ENCODE measurements at places on chromosomes 4 and X.

DNA sequence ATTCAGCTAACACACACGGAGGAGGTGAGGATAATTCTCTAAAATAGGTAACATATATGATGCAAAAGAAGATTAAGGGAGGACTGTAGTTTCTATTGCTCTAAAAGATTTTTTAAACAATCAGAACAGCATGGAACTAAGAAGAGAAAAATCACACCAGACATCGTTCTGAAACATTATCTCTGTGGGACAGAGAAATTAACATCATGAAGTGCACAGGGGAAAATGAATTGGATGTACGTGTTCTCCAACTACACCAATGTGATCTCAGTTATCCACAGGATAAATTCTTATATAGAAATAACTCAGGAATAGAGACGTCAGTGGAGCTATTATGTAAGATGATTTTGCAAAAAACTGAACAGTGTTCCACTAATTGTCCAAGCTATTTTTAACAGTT lies 614.1 kb upstream of the HS3ST1 start:
- DNase-seq, result no peak

GRCh38 chr4:106852426-106852825 lies 183.7 kb downstream of the DKK2 start:
- no peak for DNase-seq

DNA sequence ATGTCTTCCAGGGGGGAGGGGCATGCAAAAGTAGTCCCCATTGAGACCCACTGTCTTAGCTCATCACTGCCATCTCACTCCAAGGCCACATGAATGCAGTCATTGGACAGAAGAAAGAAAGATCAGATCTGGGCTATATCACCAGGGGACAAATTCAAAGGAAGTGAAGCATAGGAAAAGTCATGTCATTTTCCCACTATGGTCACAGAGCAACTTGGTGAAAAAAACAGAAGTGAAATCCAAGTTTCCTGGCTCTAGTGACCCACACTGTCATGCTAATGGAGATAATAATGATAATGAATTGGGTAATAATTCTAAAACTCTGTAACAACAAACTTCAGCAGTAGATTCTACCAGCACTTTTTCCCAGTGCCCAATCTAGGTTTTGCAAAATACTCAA lies 9.9 kb downstream of the LHFPL1 start:
- no peak for DNase-seq

DNA sequence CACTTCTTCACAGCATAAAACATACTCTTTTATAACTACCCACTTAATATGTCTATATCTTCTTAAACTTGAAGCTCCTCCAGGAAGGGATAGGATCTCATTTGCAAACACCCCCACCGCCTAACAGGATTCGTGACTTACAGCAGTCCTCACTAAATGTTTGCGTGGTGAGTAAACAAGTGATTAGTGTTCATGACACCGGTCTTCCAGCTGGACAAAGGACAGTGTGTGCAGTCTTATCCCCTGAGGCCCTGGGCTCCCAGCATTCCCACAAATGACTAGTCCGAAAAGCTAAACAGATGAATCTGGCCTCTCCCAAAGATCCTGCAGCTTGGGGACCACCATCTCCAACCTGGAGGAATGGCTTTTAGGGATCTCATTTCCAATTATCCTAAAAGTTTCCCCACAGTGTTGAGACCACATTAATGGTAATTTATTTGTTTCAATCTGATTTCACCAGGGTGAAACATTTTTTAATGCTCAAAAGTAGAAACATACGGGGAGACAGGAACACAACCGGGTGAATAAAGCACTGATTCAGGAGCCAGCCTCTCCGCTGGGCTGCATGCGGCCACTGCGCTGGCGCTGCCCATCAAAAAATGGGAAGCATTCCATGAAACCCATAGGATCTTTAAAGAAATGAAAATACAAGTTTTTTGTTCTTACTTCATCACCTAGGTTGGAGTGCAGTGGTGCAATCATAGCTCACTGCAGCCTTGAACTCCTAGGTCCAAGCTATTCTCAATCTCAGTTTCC lies 69.2 kb downstream of the HADH start:
- DNase-seq, result no peak

DNA sequence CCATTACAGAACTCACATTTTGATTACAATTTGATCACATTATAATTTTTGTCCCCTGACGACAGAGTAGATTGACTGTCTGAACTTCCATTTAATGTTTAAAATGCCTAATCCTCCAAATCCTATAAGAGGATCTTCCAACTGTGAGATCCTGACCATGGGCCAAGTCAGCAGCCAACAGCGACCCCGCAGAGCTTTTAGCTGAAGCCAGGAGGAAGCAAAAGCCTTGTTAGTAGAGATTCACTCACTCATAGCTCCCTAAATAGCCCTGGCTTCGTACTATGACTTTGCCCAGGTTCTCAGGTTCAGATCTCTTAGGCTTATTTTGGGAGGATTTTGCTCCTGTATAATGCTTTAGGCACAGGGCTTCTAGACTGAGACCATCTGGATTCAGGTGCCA lies 413.1 kb downstream of the NKX6-1 start:
- DNase-seq, result no peak

- no peak for DNase-seq
Measured at GRCh38 chrX:111322231-111322855, 52.1 kb upstream of the CAPN6 start.

GRCh38 chr4:102534845-102535244 lies 33.7 kb downstream of the NFKB1 start:
- no peak for DNase-seq

DNA sequence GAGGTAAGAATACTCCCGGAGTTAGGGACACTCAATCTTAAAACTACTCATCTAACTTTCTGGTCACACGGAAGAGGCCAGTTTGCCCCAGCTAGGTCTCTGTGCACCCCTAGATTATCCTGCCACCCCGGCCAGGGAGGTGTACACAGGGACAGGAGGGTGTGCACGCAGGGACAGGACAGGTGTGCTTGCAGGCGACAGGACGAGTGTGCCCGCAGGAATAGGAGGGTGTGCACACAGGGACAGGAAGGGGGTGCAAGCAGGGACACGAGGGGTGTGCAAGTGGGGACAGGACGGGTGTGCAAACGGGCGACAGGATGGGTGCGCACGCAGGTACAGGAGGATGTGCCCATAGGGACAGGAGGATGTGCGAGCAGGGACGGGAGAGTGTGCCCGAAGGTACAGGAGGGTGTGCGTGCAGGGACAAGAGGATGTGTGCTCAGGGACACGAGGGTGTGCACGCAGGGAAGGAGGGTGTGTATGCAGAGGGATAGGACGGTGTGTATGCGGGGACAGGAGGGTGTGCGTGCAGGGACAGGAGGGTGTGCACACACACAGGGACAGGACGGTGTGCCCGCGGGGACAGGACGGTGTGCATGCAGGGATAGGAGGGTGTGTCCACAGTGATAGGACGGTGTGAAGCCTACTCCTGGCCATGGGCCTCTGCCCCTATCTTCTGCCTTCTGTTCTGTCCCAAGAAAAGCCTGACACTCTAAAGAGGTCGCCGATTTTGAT lies 4.1 kb downstream of the TMEM271 start:
- no peak for DNase-seq

GRCh38 chr4:120304801-120305200 lies 238.2 kb upstream of the MAD2L1 start:
- DNase-seq, result no peak

- no peak for DNase-seq
Measured at GRCh38 chrX:67734111-67734753, 190.4 kb downstream of the AR start.

- no peak for DNase-seq
Measured at GRCh38 chr4:133014473-133015135, 134.5 kb upstream of the PCDH10 start.

DNA sequence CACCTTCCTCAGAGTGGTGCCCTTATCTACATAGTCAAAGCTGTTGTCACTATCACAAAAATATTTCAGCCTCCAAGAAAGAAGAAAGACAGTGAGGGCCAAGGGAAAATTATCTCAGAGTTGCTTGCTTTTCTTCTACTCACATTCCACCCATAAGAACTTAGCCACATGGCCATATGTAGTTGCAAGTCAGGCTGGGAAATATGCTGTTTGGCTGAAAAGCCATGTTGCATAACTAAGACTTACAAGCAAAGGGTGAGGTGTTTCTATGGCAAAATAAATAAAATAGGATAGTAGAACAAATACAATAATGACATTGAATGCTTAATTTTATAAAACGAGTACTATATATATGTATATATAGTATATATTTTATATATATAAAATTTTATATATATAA lies 365.9 kb upstream of the PABPC4L start:
- no peak for DNase-seq

GRCh38 chrX:83416273-83416672 lies 91.8 kb upstream of the POU3F4 start:
- DNase-seq, result no peak

DNA sequence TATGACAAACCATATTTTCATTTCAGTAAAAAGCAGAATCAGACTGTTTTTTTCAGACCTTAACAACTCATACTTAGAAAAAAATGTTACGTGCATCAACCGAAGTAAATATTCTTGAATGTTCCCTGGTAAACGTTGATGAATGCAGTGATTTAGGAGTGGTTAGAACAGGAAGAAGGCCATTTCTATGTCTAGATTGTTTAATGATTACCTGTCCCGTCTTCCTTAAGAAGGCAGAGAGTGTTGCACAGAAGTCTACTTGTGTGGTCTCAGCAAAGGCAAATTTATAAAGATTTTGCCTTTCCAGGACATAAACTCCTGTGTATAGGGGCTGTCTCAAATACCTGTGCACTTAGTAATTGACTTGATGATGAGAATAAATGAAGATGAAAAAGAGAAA lies 134.5 kb downstream of the MGST2 start:
- DNase-seq, result no peak

DNA sequence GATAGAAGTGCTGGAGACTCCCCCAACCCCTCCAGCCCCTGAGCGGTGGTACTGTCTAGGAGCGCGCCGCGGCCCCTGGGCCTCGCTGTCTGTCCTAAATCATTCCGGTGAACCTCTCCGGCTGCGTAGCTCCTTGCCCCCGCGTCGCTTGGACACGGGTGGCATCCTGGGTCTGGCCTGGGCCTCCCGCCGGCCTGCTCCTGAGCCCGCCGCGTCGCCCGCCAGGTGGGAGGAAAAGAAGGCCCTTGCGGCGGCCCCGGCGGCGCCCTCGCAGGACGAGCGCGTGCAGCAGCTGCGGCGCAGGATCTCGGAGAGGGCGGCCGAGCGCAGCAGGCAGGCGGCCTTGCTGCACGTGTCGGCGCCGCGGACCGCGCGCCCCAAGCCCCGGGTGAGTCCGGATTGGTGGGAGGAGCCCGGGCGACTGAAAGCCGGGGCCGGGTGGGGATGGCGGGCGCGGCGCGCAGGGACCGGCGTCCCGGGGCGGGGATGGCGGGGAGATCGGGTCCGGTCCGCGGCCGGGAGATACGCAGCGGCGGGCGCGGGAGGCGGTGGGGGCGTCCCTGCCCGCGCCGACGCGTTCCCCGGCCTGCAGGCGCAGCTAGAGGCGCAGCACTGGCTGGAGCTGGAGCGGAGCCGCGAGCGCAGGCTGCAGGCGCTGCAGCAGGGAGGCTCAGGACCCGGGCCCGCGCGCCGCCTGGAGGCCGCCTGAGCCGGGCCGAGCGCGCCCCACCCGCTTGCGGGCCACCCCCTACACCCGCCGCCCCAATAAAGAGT lies 6.5 kb upstream of the RNF4 start:
- peak; percentile 68 for DNase-seq

- no peak for DNase-seq
Measured at GRCh38 chr4:25637581-25638220, 17.9 kb upstream of the SLC34A2 start.

- DNase-seq, result no peak
Measured at GRCh38 chr4:7831330-7831729, 108.3 kb downstream of the AFAP1 start.

- no peak for DNase-seq
Measured at GRCh38 chr4:36734334-36734733, 452.9 kb downstream of the DTHD1 start.

DNA sequence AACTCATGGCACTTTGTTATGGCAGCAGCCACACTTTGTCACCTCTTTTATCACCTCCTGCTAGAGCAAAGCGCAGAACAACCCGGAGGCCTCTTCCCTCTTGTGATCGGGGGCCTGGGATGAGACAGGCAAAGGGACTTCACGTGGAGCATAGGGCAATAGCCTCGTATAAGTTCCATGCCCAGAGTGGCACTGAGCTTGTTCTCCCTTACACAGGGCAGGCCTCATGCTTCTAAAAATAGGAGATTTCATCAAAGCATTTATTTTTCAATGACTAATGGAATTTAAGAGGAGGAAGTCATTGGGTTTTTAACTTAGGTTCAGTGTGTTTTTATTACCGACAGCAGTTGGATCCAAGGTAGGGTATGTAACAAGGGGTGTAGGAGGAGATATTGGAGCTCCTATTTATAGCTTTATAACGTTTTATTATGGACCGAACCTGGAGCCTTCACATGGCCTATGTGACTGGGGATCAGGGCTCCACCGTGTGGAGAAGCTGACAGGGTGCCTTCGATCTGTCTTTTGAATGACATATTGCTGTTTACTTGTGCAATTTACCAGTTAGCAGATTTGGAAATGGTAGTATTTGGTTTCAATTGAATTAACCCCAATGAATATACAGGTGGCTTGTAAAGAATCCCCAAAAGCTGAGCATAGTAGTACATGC lies 93.8 kb downstream of the SLC2A9 start:
- DNase-seq, result no peak

GRCh38 chrX:154348646-154349358 lies 25.6 kb downstream of the FLNA start:
- no peak for DNase-seq

DNA sequence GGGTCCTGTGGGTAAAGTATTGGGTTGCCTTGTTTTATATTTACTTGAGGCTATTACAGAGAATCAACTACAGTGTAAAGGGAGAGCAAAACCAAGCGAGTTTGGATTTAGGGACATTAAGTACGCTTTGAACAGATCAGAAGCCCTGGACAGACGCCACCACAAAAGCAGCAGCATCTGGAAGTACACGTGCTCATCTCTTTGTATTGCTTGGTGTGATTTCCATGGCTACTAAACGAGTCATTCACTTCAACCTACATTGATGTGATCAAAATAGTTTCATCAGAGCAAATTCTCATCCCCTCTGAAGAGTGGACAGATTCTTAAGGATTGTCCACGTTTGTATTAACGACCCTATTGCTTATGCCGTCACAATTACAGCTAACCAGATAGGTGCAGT lies 85.1 kb downstream of the SORBS2 start:
- DNase-seq, result no peak

DNA sequence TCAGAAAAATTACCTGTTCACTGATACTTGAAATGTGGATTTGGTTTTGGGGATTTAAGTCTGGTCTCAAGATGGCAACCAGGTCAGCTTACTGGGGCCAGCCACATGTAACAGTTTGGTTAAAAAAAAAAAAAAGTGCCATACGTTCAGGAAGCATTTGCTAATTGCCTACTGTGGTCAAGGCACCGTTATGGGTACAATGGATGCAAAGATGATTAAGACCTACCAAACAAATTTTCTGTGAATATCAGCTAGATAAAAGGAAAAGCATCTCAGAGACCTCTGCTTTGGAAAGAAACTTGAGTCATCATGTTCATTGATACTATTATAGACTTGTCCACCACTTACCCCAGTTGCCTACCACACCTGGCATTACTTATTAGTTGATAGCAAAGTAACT lies 80.9 kb downstream of the FNIP2 start:
- DNase-seq, result no peak

Data from endothelial cell (in vitro differentiated cells).